ENCODE measurements at places on chromosomes 5 and 9. TPM values are rescaled to one million over a fixed set of nuclear protein-coding genes. Genes with fewer than 3 reads are reported as not detected.

DNA sequence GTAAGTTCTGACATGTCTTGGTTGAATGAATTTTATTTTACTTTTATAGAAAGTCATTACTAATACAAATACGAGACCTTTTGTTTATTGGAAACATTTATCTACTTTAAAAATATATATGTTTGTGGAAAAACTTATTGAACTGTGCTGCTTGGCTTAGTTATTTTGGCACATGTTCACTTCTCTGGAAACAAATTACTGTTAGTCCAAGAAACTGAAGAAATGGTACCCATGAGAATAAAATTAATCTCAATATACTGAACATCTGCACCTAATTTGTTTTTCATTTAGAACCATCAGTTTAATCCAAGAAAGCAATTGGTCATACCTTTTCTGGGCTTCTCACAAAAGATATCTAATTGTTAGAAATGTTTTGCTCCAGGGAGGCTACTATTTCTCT is 32.2 kb downstream of the INVS start:
- no peak overlapping the region for H3K4me3 ChIP-seq
- no peaks in the 10 kb centered on the region for H3K36me3 ChIP-seq
- H3K27ac ChIP-seq, result no peak overlapping the region
- no peak for DNase-seq
- H3K4me1 ChIP-seq, result no peaks in the 10 kb centered on the region

DNA sequence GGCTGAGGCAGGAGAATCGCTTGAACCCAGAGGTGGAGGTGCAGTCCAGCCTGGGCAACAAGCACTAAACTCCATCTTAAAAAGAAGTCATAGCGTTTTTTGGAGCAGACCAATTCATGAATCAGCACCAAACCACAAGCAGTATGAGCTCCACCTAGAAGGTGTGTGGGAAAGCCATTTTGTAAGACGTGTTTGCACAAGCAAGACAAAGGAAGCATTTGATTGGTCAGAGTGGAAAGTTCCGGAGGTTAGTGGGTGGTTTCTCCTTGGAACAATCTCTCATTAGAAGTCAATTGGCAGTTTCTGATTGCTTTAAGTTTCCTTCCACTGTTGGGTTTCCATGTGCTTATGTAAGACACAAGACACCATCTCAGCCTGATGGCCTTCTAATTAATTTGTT is 5.0 kb downstream of the SRD5A1 start:
- no peaks in the 10 kb centered on the region for H3K27me3 ChIP-seq
- no peak for DNase-seq
- no peak overlapping the region for H3K27ac ChIP-seq

DNA sequence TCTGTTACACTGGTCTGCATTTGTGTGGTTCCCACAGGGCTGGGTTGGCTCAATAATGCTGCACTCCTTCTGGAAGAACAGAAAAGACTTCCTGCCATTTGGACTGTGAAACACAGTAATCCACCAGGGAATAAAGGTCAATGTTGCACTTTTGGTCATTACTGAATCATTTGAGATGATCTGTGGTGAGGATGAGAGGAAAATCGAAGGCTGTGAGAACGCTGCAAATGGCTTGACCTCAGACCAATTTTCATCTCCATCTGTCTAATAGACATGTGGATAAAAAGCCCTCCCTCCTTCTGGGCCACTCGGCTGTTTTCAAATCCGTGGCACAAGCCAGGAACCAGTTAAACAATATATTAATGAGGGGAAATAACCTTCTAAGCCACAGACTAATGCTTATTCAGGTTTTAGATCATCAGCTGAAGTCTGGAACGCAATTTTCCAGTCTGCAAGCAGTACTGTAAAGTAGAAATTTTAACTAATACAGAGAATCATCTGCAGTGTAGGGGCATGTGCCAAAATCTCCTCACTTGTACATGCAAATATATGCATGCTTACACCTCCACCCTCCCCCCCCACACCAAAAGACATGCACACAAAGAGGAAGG is 20.2 kb downstream of the TLE1 start:
- H3K4me1 ChIP-seq, result peaks cover 32% of the 10 kb centered on the region
- peaks cover 3% of the 10 kb centered on the region for H3K36me3 ChIP-seq
- H3K27ac ChIP-seq, result peak overlapping the region; percentile 40
- H3K4me3 ChIP-seq, result no peak overlapping the region
- H3K27me3 ChIP-seq, result no peaks in the 10 kb centered on the region
- no peak for DNase-seq

GRCh38 chr9:7578951-7579350 is 220.6 kb downstream of the DMAC1 start:
- H3K27me3 ChIP-seq, result no peaks in the 10 kb centered on the region
- no peaks in the 10 kb centered on the region for H3K36me3 ChIP-seq
- H3K27ac ChIP-seq, result no peak overlapping the region
- DNase-seq, result no peak

DNA sequence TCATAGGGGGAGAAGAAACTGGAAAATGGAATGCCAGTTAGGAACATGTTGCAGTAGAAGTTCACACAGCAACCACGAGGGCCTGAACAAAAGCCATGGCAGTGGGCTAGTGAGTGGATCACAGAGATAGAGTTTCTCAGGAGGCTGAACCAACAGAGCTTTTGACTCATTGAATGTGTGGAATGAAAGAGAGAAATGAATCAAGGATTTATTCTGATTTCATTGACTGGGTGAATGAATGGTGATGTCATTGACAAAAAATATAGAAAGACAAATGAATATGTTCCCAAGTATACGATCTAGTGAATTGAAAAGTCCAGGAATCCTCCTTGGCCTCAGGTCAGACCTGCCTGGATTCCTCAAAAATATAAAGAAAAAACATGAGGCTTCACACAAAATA is 99.2 kb downstream of the ZNF462 start:
- no peaks in the 10 kb centered on the region for H3K4me1 ChIP-seq
- H3K27me3 ChIP-seq, result no peaks in the 10 kb centered on the region
- H3K27ac ChIP-seq, result no peak overlapping the region
- H3K4me3 ChIP-seq, result no peak overlapping the region

DNA sequence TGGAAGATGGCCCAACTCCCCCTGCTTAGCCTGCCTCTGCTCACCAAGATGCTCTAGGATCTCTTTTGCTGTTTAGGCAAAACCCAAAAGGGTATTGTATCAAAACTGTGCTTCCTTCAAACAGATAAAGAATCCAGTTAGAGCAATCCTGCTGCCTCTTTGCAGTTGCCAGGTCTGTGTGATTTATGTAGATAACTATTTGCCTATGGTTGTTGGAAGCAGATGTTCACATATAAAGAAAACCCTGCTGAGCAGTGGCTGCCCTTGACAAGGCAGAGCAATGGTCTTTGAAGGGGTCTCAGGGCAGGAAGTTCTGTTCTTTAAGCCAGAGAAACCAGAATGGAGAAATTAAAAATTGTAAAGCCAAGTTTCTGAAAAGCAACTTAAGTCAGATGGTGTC is 68.6 kb downstream of the LRRC70 start:
- no peak overlapping the region for H3K27ac ChIP-seq
- H3K36me3 ChIP-seq, result no peaks in the 10 kb centered on the region
- DNase-seq, result no peak
- no peak overlapping the region for H3K4me3 ChIP-seq

DNA sequence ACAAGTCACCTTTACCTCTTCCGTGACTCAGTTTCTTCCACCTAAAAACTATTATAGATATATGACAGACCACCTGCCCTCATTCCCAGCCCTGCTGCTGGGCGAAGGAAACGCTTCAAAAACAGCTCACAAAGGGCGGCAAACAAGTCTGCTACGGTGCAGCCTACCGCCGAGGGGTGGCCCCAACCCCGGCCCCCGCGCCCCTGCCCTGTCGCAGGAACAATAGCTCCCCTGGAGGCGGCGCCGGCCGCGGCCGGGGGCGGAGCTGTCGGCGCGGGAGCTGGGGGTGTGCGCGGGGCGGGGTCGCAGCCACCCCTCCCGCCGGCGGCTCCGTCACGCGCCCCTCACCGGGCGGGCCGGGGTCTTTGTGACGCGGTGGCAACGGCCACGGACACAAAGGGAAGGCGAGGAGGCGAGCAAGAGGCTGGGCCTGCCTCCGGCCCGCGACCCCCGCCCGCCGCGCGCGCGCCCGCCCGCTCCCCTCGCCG is at the start of gene TMEFF1:
TMEFF1 (plus strand) TSS at position 362 of the 488 bp plus-strand sequence. CDS start 396 bp downstream, outside the sequence.
- DNase-seq, result peak; percentile 81
- H3K36me3 ChIP-seq, result no peaks in the 10 kb centered on the region
- H3K27me3 ChIP-seq, result no peaks in the 10 kb centered on the region
- H3K4me3 ChIP-seq, result peak within 1 kb of the TSS; percentile 87

DNA sequence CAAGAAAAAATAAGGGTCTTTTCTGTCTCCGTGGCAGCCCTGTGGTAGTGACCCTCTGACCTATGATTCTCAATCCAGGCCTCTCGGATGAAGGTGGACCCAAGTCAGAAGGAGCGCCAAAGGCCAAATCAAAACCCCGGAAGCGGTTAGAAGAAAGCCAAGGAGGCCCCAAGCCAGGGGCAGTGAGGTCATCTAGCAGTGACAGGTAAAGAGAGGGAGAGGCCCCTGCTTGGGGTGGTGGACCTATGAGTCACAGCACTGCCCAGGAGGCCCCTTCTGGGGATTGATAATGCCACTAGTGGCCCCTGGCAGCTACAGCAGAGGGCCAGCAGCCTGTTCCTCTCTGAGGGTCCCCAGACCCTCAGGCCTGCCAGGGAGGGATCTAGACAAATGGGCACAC is 6.4 kb upstream of the SLC2A8 start:
- no peak overlapping the region for H3K4me3 ChIP-seq
- no peaks in the 10 kb centered on the region for H3K27me3 ChIP-seq
- H3K4me1 ChIP-seq, result peaks cover 51% of the 10 kb centered on the region
- no peaks in the 10 kb centered on the region for H3K36me3 ChIP-seq

DNA sequence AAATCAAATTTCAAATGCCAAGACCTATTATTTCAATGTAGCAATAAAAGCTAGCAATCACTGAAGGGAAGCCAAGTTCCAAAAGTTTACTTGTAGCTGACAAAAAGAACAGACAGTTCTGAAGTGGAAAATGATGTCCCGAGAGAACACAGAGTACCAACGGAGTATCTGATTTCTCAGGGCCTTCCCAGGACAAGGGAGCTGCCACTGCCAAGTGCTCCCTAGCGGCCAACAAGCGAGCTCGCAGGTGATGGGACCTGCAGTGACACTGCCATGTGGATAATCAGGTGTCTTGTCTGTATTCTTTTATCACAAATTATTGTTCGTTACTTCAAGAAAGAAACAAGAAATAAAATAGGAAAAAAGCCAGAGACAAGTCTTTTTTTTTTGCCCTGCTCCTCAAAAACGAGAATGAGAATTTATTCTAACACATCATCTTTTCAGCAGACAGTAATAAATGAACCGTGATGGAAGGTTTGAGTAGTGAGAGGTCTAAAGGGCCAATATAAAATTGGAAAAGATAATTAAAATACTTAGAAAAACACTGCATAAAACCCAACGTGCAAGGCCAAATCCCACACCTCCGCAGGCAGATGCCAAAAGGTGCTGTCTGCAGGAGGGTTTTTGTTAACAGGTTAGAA is 159.4 kb downstream of the MYO10 start:
- no peaks in the 10 kb centered on the region for H3K27me3 ChIP-seq
- H3K27ac ChIP-seq, result no peak overlapping the region

DNA sequence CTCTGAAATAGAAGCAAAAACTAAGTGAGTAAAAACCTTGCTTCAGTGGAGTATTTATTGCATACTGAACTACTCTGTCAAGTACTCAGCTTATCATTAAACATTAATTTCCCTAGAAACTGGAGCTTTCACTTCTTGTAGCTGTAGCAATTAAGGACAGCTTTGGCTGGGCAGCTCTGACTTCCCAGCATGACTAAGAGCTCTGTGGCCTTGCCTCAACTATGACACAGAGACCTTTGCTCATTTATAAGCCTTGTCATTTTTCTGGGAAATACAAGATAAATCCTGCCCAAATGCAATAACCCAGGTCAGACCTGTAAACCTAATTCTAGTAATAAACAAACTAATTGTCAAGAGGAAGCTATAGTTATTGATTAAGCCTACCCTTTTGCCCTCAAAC is 65.4 kb upstream of the STK32A start:
- H3K27ac ChIP-seq, result peak overlapping the region; percentile 58
- H3K27me3 ChIP-seq, result no peaks in the 10 kb centered on the region

GRCh38 chr9:120642129-120642770 is 62.3 kb upstream of the CDK5RAP2 start:
- no peak overlapping the region for H3K4me3 ChIP-seq
- H3K36me3 ChIP-seq, result no peaks in the 10 kb centered on the region
- no peaks in the 10 kb centered on the region for H3K27me3 ChIP-seq
- no peak for DNase-seq
- no peaks in the 10 kb centered on the region for H3K4me1 ChIP-seq

DNA sequence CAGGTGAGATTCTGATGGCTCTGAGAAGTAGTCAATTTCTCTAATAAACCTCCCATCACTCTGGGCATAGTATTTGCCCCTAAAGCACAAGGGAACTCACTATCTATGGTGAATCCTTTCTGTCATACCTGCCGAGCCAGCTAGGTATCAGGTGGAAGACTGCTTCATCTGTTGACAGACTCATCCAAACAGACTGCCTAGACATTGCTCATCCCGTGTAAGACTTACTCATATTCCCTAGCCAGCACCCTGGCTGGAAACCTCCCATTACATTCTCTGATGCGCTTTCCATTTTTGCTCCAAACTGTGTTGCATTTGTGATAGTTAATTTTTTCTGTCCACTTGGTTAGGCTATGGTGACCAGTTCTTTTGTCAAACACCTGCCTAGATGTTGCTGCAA is 595.9 kb downstream of the DNAH5 start:
- no peak overlapping the region for H3K4me3 ChIP-seq
- no peaks in the 10 kb centered on the region for H3K4me1 ChIP-seq
- DNase-seq, result no peak
- H3K27ac ChIP-seq, result no peak overlapping the region
- H3K27me3 ChIP-seq, result no peaks in the 10 kb centered on the region

DNA sequence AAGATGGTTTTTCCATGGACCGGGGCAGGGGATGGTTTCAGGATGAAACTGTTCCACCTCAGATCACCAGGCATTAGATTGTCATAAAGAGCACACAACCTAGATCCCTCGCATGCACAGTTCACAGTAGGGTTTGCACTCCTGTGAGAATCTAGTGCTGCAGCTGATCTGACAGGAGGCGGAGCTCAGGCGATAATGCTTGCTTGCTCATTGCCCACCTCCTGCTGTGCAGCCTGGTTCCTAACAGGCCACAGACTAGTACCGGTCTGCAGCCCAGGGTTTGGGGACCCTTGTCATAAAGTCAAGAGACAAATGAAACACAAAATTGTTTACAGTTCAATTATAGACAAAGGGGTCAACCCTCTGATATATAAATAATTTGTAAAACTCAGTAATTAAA is 101.7 kb downstream of the RANBP17 start:
- no peaks in the 10 kb centered on the region for H3K36me3 ChIP-seq
- no peaks in the 10 kb centered on the region for H3K27me3 ChIP-seq
- no peak overlapping the region for H3K27ac ChIP-seq
- DNase-seq, result no peak
- H3K4me3 ChIP-seq, result no peak overlapping the region
- no peaks in the 10 kb centered on the region for H3K4me1 ChIP-seq

Gene MYOT
- total RNA-seq, result not detected

Gene CMYA5
- 3.5 TPM for total RNA-seq

Gene OR13J1
- total RNA-seq, result not detected

Gene PHF24
- total RNA-seq, result 0.08 TPM

Gene MELK
- total RNA-seq, result 12.5 TPM

Gene STPG3
- not detected for total RNA-seq
